ENCODE measurements at places on chromosomes 12 and 14.

GRCh38 chr14:68823434-68824206, 30.8 kb upstream of the ZFP36L1 start:
- DNase-seq: no peak

DNA sequence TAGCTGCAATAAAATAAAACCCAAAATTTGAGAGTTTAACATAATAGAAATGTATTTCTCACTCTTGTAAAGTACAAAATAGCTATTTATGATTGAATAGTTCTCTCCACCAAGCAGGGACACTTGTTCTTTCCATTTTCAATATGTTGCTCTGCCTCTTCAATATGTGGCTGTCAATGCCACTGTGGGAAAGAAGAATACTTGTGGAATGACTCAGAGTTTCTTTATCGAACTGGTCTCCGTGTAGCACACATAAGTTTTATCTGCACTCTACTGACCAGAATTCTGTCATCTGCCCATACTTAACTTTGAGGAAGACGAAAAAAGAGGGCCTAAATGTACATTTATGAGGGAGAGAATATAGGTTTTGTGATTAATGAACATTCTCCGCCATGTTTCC, 256.9 kb downstream of the ATXN7L3B start:
- DNase-seq: no peak

DNA sequence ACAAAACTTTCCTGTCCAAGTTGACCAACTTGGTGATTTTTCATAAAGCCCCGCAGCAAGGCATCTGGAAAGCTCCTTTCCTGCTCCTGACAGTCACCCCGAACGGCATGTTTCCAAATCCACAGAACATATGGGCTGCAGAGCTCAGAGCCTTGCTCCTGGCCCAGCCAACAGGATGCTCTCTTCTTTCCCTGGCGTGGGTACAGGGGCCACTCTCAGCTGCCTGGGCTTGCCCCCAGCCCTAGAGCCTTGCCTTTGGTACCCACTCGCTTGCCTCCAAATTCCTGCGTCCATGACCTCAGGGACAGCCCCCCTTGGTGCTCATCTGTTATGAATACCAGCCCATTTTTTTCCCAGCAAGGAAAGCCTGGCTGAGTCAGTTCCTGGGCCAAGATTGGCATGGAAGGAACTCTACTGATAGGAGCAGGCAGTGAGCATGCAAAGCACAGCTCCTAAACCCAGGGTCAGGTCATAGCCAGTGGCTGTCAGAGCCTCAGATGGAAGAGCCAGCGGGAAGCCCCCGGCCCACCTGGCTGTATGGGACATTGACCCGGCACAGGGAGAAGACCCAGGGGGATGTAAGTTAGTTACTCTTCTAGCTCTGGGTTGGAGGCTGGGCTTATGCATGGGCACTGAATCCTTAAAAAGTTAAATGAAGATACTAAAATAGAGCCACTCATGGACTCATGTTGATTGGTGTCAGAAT, 105.3 kb upstream of the RTL1 start:
- DNase-seq: peak; percentile 58

DNA sequence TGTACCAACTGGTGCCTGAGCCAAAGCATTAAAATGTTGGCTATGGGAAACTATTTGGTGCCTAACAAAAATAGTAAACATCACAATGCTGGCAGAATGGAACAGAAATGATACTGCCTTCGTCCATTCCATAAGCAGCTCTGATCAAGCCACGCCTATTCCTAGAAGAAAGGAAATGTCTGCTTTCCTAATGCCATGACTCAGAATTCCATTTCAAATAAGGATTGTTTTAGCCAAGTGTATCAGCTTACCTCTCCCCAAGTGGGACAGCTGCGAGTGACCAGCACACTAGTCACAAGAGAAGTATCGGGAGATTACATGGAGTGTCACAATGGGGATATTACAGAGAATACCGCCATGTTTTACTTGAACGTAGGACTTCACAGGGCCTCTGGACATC, 38.7 kb downstream of the GLT8D2 start:
- no peak for DNase-seq

DNA sequence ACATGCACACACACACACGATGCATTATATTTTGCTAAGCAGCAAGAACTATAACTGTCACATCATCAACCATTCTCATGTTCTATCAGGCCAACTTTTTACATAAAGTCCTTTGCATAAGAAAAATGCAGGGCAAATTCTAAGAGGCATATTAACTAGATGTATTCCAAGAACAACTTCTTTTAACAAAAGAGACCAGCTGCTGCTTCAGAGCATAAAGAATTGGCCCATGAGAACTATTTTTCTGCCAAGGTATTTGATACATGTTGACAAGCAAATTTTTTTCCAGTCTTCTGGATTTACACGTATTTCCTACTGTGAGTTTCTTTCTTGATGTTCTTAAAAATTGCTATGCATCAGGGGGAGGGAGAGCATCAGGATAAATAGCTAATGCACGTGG, 27.2 kb downstream of the GLT8D2 start:
- DNase-seq: no peak

- no peak for DNase-seq
These were observed 35.1 kb downstream of the SCN8A start for GRCh38 chr12:51626115-51626514.

DNA sequence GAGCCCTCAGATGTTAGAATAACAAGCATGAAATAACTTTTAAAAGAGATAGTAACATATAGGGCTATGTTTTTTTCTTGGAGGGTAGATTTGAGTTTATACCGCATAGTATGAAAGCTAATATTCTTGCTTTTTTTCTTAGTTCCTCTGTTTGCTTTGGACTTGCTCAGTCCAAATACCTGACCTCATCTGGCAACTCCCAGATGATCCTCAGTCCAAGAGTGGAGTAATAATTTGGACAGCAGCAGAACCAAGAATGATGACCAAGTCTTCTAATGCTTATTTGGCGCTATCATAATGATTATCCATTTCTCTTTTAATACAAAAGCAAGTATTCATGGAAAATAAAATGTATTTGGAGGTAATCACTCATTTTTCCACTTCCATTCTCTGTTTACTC, 45.6 kb downstream of the GUCY2C start:
- DNase-seq: no peak

DNA sequence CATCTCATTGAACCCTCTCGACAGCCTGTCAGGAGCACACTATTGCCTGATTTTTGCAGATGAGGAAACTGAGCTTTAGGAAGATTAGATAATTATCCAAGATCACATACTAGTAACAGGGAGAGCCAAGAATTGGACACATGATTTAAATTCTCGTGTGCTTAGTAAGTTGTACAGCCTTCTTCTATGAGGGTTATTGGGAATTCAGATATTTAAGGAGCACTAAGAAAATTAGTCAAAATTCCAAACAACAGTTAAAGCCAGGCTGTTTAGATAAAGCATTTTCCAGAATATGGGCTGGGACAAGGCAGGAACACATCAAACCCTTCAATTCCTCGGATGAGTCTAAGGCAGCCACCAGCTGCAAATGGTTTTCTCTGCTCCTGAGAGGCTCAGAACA, 148.8 kb downstream of the TMEM30B start:
- DNase-seq: no peak

GRCh38 chr12:94748726-94749421, 98.5 kb upstream of the TMCC3 start:
- no peak for DNase-seq

- DNase-seq: no peak
These were observed 33.0 kb upstream of the VWF start for GRCh38 chr12:6157482-6157881.

GRCh38 chr12:123939716-123940626, 32.7 kb downstream of the CCDC92 start:
- DNase-seq: no peak

DNA sequence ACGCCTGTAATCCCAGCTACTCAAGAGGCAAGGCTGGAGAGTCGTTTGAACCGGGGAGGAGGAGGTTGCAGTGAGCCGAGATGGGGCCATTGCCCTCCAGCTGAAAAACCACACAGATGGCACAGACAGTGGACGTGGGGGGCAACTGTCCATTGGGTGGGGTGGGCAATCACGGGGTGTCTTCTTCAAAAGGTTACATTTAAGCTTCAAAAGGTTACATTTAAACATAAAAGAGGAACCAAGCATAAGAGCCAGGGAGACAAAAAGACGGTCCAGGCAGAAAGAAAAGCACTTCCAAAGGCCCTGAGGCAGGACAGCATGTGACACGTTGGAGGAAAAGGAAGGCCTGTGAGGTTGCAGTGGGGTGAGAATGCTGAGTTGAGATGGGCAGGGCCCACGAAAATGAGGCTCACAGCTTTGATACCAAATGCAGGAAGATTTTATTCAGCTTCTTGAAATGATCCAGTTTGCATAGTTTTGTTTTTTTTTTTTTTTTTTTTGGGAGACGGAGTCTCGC, 10.7 kb downstream of the SCARB1 start:
- DNase-seq: no peak

DNA sequence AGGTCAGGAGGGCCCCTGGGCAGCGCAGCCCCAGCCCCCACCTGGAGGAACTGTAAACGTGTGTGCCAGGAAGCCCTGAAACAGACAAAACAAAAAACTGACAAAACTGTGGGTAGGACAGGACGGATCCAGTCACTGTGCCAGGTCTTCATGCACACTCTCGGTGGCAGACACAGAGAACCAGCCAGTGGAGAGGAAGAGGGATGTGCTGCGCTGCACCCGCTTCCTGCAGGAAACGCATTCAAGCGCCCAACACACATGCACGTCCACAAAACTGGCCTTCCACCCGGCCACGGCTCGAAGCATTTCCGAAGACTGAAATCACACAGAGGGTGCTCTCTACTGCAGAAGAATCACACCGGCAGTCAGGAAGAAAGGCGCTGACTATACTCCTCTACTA, 16.9 kb downstream of the BRF1 start:
- no peak for DNase-seq

DNA sequence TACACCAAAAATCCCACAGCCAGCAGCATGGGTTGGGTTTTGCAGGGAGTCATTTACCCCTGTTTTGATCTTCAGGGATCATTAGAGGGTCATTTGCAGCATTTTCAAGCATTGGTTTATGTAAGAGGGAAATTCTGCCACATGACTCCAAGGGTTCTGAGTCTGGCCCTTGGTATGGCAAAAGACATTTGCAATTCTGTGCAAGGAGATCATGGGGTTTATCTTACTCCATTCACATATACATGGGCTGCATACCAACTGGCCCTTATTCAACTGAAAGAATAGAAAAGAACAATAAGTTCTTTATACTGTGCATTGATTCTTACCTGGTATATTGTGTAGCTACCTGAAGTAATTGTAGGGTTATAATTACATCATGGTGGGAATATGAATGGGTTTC, 13.7 kb downstream of the SIX4 start:
- no peak for DNase-seq

- DNase-seq: no peak
These were observed 125.0 kb upstream of the MYF6 start for GRCh38 chr12:80582431-80582830.

DNA sequence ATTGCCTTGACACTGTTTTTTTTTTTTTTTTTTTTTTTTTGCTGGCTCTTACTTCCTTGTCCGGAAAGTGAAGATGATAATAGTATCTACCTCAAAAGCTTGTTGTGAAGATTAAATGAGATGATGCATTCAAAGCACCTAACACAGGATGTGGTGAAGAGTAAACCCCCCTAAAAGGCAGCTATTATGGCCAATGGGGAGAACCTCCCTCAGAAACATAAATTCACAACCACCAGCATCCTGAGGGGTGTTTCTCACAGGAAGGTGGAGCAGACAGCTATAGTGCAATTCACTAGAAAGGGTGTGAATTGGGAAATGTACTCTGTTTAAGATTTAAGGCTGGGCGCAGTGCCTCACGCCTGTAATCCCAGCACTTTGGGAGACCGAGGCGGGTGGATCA, 85.4 kb upstream of the CRY1 start:
- DNase-seq: no peak

GRCh38 chr14:51216602-51217001, 23.4 kb upstream of the TMX1 start:
- DNase-seq: no peak

DNA sequence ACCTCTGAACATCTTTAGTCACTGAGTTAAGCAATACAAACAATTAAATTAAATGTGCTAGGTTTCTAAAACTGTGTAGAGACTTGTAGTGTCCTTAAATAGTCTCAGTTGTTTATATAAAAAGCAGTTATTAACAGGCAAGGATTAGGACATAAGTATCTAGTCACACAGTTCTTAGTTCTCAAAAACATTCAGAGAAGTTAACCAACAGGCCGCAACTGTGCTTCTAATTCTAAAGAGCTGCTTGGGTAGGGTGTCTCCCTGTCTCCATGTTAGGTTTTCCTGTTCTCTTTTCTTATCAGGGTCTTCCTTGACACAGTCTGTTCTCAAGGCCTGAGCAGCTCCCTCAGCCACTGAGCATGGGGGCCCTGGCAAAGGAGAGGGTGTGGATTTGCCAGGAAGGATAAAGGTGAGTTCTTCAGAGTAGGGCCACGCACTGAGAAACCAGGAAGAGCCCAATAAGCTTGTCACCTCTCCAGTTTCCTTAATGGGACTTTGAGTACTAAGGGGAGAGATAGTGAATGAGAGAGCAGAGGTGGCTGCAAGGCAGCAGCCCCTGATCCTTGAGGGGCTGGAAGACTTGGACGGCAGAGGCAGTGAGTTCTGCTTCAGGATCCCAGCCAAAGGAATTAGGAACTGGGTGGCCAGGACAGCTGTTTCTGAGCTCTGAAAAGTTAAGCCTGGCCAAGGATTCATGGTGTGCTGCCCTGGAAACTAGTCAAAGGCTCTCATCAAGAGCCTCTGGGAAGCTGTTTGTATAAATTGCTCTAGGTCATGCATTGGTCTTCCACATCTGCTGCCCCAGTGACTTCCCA, 177.3 kb downstream of the MYRFL start:
- no peak for DNase-seq
